ENCODE measurements at places on chromosomes 5 and 9.

DNA sequence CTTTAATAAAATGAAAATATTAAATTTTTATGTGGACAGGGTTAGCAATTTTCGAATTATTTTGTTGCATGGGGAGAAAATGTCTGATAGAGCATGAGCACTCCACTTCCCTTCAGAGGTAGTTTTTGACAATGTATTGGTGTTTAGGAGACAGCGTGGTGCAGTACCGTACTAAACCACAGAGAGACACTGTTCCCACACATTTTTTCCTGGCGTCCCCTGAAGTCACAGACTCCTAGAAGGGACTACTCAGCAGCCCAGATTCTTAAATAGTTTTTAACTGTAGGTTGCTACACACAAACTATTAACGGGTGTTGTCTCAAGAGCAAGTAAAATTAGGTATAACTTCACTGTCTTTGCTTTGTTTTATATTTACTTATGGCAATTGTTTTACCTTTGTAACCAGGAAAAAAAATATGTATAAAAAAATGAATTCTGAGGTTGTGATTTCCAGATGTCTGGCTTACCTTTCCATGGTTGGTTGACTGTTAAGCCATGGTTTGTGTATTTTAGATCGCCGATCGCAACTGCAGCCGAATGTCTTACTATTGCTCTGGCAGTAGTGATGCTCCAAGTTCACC is 171.2 kb downstream of the DOCK8 start:
- peak; percentile 10 for DNase-seq

DNA sequence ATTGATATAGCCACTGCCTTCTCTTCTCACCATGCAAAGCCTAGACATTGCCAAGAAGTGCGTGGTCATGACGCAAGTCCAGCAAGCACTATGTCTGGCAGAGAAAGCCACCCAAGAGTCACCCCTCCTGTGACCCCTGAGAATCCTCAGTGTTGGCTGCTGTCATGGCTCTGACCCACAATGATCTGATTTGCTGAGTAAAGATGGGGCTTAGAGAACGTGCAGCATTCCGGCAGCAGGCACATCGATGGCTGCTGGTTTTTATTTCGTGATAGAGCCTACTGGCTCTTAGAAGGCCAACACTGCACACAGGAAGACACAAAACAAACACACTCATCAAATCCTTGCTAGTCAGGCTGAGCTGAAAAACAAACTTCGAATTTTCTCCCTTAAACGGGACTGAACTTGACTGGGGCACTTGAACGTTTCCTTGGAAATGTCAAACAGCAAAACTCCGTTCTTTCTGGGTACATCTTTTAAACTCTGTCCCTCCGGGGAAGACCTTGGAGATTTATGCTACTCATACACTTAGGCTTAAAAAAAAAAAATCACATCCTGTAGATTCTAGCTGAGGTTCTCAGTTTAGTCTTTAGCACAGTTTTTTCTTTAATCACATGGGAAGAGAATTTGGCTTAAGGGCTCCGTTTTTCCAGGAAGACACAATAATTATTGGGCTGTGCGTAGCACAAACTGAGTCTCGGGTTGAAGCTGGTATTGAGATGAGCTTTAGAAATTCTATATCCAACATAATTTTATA is 88.2 kb upstream of the BASP1 start:
- no peak for DNase-seq

DNA sequence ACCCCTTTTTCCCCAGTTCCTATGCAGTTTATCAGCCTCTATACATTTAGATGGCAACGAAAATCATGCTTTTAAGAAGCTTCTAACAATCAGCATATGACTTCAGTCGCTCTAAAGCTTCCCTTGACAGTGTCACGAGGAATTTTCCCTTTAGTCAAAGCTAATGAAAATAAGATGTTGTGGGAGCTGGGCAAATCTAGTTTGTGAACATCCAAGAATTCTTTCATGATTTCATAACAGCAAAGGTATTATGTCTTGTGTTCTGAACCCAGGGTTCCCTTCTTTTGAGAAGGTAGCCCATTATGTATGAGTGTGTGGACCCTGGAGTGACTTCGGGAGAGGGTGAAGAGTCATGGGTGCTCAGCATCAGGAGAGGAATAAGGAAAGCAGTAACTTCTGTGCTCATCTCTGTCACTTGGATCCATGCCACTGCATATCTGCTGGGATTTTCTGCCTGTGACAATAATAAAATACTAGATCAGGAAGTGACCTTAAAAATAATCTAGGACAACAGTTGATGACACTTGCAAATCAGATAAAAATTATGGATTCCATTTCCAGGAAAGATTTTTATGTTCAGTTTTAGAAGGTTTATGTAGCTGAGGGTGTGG is 102.4 kb downstream of the PCSK1 start:
- no peak for DNase-seq

DNA sequence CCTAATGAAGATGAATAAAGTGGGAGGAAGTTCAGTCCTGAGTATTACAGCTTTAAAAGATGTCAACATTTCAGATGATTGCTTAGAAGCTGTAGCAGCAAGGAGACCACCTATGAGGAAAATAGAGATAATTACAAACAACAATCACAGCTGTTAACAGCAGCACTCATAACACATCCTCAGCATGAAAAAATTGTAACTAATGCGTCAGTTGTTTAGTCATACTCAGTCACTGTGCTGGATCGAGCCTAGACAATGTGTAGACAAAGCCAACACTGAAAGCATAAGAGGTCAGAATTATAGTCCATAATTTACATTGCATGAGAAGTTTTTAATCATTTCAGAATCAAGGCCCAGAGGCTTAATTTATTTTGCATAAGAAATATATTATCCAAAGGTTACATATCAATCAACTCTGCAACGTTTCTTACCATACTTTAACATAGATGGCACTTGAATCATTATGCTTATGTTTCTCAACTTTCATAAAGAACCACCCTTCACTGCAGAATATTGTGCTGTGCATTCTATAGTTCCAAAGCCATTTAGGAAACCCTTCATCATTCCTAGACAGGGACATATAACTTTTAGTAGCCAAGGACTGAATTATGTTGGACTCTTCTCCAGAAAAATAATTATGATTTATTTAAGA is 60.2 kb upstream of the HAPLN1 start:
- DNase-seq, result no peak

- no peak for DNase-seq
These were observed 81.2 kb upstream of the LMX1B start for GRCh38 chr9:126532489-126532888.

DNA sequence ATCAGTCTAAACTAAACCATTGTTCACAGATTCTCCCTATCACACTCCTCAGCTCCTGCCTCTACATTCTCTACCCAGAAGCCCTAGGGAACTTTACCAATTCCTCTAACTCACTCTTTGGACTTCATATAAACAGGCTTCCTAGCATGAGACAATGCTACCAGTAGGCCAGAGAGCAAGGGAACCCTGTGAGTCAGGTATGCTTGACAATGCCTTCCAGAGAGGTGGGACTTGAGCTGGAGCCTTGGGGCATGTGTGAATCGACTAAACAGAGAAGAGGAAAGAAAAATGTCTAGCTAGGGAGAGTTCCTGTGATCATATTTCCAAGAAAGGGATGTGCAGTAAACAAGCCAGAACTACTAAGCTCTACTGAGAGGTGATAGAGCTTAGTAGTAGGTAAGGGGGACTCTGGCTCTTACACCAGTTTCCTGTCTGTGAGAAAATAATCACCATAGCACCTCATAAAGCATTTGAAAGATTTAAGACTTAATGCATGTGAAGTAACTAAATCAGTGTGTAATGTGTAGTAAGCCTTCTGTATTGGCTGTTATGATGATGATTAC is 6.4 kb upstream of the RFK start:
- DNase-seq, result no peak

DNA sequence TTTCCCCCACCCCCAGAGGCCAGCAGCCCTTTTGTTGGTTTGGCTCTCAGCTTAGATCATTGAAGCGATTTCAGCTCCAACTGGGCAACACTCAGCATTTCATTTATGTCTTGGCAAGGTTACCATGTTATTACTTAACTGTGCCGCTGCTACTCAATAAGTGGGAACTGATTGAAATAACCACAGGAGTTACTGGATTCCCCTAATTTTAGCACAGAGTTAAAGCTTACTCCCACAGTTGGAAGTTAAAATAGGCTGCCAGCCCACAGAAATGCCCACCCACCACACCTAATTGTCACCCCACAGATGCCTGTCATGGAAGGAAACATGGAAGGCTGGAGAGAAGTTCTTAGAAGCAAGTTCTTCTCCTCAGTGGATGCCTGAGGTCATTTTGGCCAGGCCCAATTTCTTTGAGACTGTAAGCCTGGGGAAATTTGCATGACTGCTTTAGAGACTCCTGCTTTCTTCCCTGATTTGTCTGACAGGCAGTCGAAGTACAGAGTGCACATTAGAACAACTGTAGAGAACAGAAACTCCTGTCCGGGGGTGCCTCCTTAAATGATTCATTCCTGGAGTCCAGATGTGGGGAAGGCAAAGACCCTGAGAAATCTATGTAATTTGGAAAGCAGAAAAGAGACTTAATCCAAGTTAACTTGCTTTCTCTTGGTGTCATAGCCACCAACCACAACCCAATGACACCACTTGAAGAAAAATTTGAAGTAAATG is 370.0 kb downstream of the ZSWIM6 start:
- DNase-seq, result no peak

DNA sequence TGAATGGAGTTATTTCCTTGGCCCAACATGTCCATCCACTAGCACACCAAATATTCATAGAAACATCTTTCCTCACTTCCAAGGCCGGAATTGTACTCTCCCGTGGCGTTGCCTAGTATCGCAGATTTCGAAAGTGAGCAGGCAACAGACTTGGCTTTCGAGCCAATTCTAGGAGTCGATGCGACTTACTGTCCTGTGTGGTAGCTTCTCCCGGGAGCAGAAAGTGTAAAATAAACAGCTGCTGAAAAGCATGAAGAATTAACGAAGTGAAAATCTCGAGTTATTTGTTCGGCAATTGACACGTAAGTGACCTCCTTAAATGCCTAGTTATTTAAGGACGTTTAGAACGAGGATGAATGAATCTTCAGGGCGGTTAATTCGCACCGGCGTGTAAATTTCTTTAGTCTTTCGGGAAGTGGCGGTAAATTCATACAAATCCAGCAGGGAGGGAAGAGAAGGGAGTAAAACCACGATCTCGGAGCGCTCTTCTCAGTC is 449 bp upstream of the PCSK5 start:
- peak; percentile 23 for DNase-seq

DNA sequence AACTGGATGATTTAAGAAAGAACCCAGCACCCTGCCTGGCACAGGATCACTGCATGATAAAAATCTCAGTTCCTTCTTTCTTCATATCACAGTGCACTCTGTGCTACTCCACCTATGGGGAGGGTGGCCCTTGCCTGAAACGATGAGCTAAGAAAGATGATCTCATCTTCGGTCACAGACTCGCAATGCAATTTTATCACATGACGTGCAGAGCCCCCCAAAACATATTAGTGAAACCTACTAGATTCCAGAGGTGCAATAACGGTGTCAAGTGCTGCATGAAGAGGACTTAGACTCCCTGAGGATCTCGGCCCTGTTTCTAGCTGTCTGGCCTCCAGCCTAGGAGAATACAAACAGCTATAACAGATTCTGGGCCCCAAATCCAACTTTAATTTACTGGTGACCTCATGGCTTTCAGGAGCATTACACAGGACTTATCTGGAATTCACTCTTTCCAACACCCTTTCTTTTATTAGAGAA is 104.0 kb downstream of the EBF1 start:
- no peak for DNase-seq

DNA sequence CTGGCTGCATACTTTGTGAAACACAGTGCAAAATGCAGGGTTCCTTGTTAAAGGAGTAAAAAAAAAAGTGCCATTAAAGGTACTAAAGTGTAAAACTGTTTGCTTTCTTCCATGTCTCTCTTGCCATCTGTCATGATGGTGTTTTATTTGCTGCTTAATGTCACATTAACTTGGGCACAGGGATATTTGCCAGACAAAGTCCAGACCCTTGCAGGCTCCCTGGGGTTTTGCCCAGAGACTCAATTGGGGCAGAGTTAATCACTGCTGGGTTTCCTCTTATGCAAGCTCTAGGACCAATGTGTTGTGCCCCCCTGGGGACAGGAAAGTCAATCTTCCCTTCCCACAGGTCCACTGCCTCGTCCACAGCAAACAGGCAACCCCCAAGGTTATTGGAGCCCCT is 274.3 kb upstream of the SGCD start:
- no peak for DNase-seq

DNA sequence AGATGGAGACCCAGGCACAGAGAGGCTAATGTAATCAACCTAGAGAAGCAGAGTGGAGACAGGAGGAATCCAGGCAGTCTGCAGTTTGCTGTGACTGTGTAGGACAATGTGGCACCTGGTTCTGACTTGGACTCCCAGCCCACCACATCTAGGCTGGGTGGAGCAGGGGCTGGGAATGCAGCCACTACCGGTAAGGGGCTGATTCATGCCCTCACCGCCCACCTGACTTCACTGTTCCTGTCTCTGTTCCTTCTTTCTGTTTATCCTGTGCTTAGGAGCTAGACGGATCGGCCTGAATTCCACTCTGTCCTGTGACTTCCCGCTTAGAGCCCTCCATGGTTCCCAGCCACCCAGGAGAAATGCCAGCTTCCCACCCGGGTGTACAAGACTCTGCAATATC is 2.6 kb downstream of the PDLIM4 start:
- no peak for DNase-seq

GRCh38 chr9:122340161-122340560 is 30.7 kb upstream of the PTGS1 start:
- no peak for DNase-seq

Measured in COLO829 (cell line).